NCI-H526 (cell line): ENCODE measurements at places on chromosomes 12 and 14.

GRCh38 chr12:18998343-18999261 lies 130.9 kb upstream of the PLEKHA5 start:
- no peak for DNase-seq

DNA sequence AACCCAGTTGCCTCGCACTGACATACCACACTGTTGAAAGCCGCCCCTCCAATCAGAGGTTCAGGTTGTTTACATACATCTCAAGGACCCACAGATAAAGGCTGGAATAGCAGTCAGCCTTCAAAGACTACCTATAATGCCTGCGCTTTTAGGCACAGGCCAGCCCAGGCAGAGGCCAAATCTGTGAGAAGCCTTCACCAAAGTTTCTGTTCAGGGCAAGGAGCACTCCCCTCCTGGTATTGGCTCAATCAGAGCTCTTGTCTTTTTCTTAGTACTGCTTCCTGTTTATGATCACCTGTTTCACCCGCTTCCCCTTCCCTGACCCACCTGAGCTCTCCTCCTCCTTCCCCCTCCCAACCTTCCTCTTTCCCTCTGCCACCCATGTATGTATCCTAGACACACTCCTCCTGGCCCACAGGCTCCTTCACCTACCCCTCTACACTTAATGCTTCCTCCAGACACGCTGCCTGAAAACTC lies 34.8 kb downstream of the DUSP16 start:
- no peak for DNase-seq

GRCh38 chr14:52845081-52845480 lies 53.7 kb upstream of the GNPNAT1 start:
- no peak for DNase-seq

DNA sequence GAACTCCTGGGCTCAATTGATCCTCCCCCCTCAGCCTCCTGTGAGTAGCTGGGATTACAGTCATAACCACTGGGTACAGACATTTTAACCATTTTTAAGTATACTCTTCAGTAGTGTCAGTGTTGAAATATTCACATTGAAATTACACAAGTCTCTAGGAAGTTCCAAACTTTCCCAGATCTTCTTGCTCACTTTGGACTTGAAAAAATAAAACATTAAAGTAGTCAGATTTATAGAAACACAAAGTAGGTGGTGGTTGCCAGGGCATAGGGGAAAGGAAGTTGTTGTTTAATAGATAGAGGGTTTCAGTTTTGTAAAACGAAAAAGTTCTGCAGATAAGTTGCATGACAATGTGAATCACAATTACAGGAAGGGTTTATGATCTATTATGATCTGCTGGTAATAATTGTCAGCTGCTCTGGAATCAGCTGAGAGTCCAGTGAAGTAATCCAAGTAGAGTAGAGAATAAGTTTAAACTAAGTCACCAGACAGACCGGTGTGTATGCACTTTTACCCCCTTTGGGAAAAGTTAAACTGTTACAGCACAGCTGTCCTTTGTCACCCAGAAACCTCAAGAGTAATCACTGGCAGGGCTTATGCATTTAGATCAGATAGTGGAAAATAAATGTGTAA lies 27.4 kb downstream of the PCNX1 start:
- no peak for DNase-seq

GRCh38 chr12:109047081-109047805 lies 5.1 kb upstream of the USP30 start:
- no peak for DNase-seq

DNA sequence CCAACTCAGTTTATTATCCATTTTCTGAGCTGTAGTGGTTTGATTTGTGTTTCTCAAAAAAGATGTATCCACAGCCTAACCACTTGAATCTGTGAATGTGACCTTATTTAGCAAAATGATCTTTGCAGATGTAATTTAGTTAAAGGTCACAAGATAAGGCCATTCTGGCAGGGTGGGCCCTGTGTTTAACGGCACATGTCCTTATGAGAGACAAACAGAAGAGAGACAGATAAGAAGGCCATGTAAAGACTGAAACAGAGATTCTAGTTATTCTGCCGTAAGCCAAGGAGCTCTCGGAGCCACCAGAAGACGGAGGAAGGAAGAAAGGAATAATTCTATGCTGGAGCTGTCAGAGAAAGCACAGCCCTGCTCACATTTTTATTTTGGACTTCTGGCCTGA lies 374.2 kb downstream of the PRKD1 start:
- no peak for DNase-seq

DNA sequence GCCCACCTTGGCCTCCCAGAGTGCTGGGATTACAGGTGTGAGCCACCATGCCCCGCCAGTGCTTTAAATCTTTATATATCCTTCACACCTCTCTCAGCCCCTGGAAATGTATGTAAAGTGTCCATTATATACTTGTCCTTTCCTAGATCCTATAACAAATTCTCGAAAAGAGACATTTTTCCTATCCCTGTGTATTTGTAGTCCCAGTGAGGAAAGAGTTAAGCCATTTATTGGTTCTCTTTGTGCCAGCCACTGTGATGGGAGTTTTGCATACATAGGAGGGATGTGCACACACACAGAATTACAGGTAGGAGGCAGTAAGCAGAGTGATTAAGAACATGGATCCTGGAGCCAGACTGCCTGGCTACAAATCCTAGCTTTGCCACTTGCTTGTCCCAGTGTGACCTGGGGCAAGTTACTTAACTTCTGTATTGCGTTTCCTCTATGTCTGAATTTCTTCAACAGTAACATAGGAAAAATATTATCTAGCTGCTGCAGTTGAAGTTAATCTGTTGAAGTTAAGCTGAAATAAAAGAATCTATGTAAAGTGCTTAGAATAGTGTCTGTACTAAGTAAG lies 2.1 kb upstream of the RABGGTA start:
- DNase-seq, result peak; percentile 65

DNA sequence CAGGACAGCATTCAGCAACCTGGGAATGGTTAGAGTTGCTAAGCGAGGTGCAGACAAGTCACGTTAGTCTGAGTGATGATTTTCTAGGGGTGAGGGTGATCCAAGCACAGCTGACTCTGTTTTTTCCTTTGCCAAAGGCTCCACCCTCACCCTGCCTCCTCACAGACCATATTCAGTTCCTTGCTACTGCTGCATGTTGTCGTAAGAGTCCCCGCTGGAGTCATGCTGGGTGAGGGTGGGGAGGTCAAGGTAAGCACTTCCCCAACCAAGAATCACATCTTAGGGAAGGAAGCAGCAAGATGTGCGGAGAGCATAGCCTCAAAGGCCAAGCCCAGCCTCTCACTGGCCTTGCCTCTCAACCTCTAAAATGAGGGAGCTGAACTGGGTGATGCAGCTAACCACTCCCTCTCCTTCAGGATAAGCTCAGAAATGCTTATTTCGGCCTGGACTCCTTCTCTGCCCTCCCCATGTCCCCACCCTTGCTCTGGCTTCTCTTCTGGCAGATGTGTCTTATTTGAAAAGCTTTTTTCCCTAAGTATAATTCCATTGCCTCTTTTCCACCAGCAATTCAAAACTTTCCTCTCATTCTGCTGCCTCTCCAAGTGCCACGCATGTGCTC lies 66.9 kb upstream of the ACTN1 start:
- DNase-seq, result no peak

GRCh38 chr12:40336573-40337199 lies 111.9 kb downstream of the LRRK2 start:
- DNase-seq, result no peak

DNA sequence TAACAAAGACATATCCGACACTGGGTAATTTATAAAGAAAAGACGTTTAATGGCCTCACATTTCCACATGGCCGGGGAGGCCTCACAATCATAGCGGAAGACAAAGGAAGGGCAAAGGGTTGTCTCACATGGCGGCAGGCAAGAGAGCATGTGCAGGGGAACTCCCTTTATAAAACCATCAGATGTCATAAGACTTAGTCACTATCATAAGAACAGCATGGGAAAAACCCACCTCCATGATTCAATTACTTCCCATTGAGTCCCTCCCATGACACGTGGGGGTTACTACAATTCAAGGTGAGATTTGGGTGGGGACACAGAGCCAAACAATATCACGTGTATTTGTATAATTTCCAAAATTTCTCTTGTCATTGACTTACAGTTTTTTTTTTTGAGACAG lies 5.5 kb upstream of the LMNTD1 start:
- no peak for DNase-seq

- DNase-seq, result no peak
These were observed 321.6 kb upstream of the SFSWAP start for GRCh38 chr12:131389054-131390013.

DNA sequence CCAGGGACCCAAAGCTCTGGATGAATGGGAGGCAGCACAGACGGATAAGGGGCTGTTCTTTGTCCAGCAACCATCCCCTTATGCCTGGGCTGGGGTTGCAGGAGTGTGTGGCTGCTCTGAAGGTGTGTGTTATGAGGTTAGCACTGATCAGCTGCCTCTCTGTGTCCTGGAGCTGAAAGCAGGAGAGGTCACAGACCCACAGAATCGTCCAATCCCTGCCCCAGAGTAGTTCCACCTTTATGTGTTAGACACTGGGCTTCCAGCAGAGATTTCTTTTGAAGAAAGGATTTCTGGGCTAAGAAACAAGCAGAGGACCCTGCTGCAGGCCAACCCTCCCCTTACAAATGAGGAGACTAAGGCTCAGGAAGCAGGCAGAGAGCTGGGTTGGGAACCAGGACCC lies 62.4 kb downstream of the ARL6IP4 start:
- no peak for DNase-seq

- DNase-seq, result no peak
These were observed 27.5 kb downstream of the KLRK1 start for GRCh38 chr12:10362325-10362724.

- DNase-seq, result no peak
These were observed 18.5 kb upstream of the ANO2 start for GRCh38 chr12:5963515-5963914.

GRCh38 chr12:53483225-53483978 lies 15.9 kb downstream of the MAP3K12 start:
- peak; percentile 15 for DNase-seq

DNA sequence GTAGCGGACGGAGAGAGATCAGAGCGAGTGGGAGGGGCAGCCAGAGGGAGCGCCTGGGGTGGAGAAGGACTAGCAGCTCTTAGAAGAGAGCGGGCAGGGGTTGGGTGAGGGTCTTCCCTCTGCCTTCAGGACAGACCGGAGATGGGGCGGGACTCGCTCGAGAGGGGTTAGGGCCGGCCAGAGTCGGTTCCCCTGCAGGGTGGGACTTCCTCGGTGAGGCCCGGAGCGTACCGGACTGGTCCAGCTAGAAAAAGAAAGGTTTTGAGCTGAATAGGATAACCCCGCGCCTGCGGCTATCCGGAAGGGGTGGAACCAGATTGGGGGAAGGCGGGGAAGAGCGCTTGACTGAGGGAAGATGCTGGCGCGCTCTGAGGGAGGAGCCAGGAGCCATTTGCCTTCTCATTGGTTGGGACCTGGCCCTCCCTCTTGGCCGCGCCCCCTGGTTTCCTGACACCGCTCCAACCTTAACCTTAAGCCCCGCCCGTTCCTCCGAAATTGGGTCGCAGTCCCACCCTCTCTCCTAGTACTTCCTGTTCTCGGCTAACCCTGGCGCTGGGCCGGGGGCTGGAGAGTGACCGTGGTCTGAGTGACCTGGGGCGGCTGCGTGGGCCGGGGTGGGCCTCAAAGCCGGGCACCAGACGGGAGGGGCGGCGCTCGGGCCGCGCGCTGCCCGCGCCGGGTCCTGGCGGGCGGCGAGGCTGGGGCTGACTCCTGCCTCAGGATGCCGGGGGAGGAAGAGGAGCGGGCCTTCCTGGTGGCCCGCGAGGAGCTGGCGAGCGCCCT lies at the start of gene RNF31:
RNF31 (plus strand) TSS at position 521 of the 783 bp plus-strand sequence; CDS start at position 722, 201 bp downstream.
- DNase-seq, result peak; percentile 99

GRCh38 chr12:52831251-52831650 lies 2.9 kb downstream of the KRT79 start:
- no peak for DNase-seq

DNA sequence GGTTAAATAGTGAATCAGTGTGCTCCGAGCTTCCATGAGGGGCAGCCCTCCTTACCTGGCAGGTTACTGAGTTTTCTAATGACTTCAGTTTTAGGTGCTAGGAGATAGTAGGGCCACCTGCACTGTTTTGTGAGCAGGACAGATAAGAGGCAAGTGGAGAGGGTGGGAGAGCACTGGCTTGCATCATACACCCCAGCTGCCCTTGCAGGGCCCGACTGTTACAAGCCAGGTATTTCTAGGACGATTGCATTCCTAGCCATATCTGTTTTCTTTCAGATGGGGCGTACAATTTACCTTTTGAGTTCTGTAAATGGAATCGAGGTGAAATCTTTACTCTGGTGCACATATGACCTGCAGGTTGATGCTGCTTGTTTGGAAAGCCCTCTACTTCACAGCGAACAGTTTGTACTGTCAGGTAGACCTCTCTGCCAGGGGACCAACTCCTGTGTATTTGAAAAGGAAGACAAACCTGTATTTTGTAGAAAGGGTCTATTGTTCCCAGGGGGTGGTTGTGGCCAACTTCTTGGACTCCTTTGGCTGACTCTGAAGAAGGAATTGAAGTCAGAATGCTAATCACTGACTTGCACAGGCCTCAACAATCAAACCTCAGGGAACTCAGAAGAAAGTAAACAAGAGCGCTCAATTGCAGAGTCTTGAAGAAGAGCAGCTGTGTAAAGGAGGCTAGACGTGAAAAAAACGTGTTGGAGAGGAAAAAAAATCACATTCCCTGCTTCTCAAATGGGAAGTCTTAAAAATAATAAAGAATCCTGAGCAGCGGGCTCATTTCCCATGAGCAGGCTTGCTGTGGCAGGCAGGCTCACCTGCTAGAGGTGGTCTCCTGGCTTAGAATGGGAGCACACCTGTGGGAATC lies 57.3 kb downstream of the ETV6 start:
- no peak for DNase-seq

GRCh38 chr12:1814266-1814665 lies 6.1 kb upstream of the LRTM2 start:
- DNase-seq, result no peak
